ENCODE measurements at places on chromosomes 1 and 21. TPM values are rescaled to one million over a fixed set of nuclear protein-coding genes. Genes with fewer than 3 reads are reported as not detected.

Gene C1orf94
- total RNA-seq = not detected

Gene KRTAP19-8
- total RNA-seq = not detected

Gene CLCN6
- total RNA-seq = 1.8 TPM

Gene KPRP
- total RNA-seq = not detected

Gene PFKFB2
- total RNA-seq = 6.0 TPM

Gene SPAG17
- total RNA-seq = 0.45 TPM

Gene VHLL
- total RNA-seq = not detected

Gene SLC66A1
- 12.1 TPM for total RNA-seq

Gene MFAP2
- total RNA-seq = 15.8 TPM

Gene ZFP69
- 2.3 TPM for total RNA-seq

Data from H4 (cell line).